ENCODE measurements at places on chromosomes 12 and 14.

GRCh38 chr12:72889791-72890190 lies 617.6 kb downstream of the TRHDE start:
- DNase-seq, result no peak

GRCh38 chr12:130675791-130676190 lies 40.3 kb downstream of the RIMBP2 start:
- DNase-seq, result no peak

DNA sequence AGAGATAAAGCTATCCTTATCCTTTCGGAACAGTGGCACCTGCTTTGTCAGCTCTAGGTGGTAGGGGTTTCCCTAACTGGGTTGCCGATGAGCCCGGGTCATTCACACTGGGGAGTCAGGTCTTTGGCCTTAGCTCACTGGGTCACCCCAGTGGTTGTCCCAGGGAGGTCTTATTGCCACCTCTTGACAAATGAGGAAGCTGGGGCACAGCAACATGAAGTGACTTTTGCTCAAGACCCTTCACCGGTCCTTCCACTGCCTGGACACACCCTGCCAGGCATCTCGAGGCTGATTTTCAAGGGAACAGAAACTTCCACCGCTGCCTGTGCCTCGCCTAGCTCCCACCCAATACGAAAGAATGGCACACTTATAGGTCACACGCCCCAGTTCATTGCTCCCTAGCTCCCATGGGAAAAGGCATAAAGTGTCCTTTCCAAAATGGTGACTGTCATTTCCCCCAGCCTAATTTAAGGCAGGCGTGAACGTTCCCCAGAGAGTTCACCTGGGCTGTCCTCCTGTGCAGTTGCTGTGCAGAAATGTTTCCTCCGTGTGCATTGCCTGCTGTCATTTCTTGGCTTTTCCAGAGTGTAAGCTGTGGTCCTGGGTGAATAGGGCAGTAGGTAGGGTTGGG lies 156.1 kb upstream of the CCND2 start:
- DNase-seq, result no peak

- no peak for DNase-seq
Measured at GRCh38 chr14:81474685-81475324, 58.8 kb downstream of the SEL1L start.

GRCh38 chr14:104460791-104461651 lies 118.5 kb upstream of the C14orf180 start:
- DNase-seq, result no peak

DNA sequence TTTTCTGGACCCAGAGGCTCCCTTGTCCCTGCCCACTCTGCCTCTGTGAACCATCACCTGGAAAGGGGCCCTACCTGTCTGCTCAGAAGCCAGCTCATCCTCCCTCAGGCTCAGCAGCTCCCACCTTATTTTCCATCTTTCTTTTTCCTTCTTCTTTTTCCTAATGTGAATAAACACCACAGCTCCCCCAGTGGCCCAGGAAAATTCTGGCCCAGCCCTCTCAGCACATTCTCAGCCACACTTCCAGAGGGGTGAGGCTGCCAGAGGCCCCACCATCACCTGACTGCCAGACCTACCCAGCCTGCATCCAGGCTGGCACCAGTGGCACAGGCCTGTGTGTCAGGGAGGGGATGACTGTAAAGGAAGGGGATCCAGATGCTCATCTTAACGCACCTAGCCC lies 23.0 kb downstream of the ZFHX2 start:
- no peak for DNase-seq
